ENCODE measurements at places on chromosomes 1 and 21.

DNA sequence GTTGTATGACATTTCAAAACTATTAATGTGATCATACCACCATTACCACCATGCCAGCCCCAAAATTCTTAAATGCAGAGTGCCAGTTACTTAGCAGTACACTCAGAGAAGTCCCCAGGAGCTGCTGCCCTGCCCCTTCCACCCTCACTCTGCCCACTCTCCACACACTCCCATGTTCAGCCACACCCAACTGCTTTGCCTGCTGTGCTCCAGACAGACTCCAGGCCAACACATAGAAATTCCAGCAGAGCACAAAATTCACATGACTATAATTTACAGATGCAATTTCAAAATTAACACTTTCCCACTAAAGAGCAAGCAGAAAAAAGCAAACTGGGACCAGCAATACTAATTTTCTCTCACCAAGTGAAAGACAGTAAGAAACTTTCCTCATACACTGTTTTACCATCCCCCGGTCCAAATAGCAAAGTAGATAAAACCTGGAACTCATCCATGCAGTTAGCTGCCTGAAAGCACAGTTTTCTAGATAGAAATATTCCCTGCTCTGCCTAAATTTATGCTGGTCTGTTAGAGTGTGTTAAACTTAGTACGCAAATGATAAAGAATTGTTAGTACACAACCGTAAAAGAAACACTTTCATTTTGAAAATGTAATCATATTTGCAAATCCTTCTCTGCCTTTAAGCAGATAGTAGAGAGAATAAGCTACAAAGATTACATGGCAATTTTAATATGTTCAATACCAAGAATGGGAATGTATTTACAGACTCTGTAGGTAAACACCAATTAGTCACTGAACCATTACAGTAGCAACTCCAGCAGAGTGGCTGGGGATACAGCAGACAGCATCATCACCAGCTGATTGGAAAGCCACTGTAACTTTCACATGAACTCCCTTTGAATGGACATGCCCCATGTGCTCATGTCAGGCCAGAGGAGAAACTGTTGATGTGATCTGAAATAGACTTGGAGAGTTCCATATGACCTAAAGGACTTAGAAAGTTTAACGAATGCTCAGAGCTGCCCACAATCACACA lies 176.5 kb downstream of the VAV3 start:
- no peak for DNase-seq

- DNase-seq: no peak
Observed at GRCh38 chr1:116722016-116722838, 32.0 kb upstream of the CD2 start.

- DNase-seq: no peak
Observed at GRCh38 chr1:1331068-1331965, at the start of gene TAS1R3. TSS of gene TAS1R3 (plus strand) at chr1:1331280. CDS start at chr1:1331346, 66 bp downstream.

DNA sequence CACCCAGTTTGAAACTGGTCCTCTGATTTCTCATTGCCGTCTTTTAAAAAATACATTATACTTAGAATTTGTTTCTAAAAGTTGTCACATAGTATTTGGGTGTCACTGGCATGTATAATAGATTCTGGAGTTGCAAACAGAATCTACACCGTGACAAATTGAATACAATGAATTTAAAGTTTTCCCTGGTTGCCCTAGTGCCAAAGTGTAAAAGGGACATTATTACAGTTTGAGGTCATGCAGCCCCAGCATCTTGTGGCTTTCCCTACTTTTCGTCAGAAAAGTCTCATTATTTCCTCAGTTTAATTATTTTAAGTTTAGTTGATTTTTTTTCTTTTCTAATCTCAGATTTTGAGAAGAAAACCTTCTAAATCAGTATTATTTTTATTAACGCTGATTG lies 155.9 kb downstream of the DISP1 start:
- DNase-seq: no peak

- no peak for DNase-seq
Observed at GRCh38 chr21:31554511-31555022, 104.9 kb upstream of the SOD1 start.

DNA sequence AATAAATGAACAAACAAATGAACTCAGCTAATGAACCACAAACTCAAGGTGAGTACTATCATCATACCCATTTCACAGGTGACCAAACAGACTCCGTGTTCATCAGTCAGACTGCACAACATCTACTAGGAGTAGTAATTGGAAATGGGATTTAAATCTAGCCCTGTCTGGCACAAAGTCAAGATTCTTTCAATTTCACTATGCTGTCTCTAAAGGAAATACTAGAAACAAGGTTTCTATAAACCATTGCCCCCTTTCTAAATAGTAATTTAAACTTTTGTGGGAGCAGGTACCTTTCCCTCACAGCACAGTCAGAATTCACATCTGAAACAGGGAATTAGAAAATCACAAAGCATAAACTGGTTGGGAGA lies 160.3 kb downstream of the TGFBR3 start:
- no peak for DNase-seq
